ENCODE measurements at places on chromosomes 6 and 20.
A peak's percentile ranks its signal among the peaks of the same experiment; 100 is the strongest.

GRCh38 chr20:50366270-50367103 lies 143.7 kb upstream of the PTPN1 start:
- peak; percentile 93 for DNase-seq

DNA sequence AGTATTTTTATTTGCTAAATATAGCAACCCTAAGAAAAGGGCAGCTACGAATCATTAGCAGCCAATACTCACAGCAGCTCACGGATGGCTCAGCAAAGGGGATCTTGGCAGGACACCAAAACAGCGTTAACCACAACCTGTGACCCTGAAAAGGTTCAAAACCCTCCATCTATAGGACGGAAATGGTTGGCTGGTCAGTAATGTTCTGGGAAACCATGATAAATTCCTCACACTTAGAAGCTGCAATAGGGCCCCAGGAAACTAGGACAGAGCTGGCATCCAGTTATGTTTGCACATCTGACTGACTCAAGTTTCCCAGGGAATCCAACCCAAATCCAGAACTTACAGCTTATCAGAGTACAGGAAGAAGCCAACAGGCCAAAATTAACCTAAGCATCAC lies 30.9 kb upstream of the PTPRT start:
- DNase-seq, result no peak

- DNase-seq, result peak; percentile 30
Observed at GRCh38 chr20:38321959-38322598, 18.1 kb downstream of the BPI start.

DNA sequence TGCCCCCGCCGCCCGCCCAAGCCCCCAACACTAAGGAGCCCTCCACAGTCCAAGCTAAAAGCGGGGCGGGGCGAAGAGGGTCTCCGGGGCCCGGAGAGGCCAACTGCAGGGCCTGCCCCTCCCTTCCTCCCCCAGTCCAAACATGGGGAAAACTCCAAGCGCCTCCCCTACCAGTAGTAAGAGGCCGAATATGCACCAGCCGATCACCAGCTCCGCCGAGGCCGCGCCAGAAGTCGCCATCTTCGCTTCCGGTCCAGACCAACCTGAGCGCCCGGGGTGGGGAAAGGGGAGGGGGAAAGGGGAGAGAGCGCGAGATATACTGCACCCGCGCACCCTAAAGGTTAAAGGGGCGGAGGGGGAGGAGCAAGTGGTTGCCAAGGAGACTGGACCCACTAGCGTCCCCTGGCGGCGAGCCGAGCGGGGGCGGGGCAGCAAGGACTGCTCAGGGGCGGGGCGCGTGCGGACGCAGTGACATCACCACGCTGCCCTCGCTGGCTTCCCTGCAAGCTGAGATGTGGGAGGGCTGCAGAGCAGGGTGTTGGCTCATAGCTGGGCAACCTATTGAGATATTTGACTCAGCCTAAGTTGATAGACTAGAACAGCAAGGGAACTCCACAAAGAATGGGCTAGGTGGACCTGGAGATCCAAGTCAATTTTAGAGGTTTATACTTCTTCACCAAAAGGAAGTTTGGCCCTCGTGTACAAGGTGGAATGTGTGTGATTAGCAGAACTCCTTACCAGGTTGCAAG lies at the start of gene LMBRD1:
LMBRD1 (minus strand) TSS at position 369 of the 749 bp plus-strand sequence; CDS start at position 240, 129 bp downstream.
- DNase-seq, result peak; percentile 89

DNA sequence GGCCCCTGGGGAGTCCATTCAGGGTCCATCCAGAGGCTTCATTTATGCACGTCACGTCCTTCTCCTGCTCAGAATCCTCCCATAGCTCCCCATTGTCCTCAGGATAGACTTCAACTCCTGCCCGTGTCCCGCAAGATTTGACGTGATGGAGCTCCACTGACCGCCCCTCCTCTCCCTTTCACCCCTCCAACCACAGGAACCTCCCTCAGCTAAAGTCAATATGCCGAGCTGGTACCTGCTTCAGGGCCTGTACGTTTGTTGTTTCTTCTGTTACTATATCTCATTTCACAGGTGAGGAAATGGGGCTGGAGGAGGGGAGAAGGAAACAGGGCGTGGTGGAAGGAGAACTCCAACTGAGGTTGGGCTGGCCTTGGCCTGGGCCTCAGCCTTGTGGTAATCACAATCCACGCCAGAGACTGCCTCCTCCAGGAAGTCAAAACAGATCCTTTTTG lies 38.6 kb downstream of the CEBPB start:
- DNase-seq, result no peak

- no peak for DNase-seq
Observed at GRCh38 chr6:88636871-88637270, 326.5 kb downstream of the RNGTT start.

GRCh38 chr6:151036869-151037680 lies 171.6 kb downstream of the MTHFD1L start:
- DNase-seq, result no peak

DNA sequence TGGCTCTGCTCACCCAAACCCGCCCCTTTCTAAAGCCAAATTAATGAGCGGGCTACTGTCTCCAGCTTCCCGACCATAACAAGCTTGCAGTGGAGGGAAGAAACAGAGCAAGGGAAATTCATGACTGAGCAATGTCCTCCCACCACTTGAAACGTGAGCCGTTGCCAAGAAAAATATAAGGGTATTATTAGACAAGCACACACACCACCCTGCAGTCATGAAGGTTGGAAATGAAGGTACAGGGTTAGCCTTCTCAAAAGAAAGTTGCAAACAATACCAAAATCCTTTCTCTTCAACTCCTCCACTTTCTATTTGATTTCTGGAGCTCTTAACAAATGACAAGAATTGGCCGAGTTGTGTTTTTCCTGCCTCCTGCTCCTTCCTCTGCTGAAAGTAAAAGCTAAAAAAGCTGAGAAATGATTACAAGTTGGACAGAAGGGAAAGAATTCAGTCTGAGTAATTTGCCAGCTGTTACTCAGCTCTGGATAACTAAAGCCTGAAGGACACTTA lies 151.1 kb upstream of the B3GAT2 start:
- no peak for DNase-seq

GRCh38 chr6:28139860-28140543 lies 1.7 kb upstream of the ZKSCAN8 start:
- DNase-seq, result no peak

DNA sequence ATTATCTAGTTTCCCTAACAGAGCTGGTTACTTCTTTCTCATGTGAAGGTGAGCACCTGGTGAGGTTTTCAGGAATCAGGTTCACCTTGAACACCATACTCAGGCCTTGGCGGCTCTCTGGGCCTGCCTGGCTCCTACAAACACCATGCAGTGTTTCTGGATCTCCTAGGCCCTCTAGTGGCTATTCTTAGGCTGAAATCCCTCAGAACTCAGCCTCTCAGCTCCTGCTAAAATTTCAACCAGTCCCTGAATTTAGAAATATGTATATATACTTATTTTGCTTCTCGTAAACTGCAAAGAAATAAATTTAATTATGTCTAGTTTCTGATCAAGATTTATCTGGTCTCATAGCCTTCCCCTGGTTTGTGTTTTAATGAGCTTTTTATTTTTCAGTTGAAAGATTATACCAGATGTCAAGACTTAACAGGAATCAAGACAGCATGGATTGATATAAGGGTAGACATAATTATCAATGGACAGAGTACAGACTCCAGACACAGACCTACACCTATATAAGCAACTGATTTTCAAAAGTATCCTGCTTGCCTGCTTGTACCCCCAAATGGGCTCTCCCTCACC lies 55.9 kb downstream of the ANKEF1 start:
- peak; percentile 49 for DNase-seq

- DNase-seq, result no peak
Observed at GRCh38 chr6:22892452-22892851, 323.1 kb downstream of the HDGFL1 start.

GRCh38 chr6:8940356-8940755 lies 505.0 kb upstream of the SLC35B3 start:
- peak; percentile 73 for DNase-seq

DNA sequence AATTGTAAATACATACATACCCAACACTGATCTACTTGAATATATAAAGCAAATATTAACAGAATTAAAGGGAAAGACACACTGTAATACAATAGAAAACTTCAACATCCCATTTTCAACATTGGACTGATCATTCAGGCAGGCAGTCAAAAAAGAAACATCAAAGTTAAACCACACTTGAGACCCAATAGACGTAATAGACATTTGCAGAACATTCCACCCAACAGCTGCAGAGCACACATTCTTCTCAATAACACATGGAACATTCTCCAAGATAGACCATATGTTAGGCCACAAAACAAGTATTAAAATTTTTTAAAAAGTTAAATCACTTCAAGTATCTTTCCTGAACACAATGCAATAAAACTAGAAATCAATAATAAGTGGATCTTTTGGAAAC lies 698.2 kb downstream of the COL12A1 start:
- no peak for DNase-seq

DNA sequence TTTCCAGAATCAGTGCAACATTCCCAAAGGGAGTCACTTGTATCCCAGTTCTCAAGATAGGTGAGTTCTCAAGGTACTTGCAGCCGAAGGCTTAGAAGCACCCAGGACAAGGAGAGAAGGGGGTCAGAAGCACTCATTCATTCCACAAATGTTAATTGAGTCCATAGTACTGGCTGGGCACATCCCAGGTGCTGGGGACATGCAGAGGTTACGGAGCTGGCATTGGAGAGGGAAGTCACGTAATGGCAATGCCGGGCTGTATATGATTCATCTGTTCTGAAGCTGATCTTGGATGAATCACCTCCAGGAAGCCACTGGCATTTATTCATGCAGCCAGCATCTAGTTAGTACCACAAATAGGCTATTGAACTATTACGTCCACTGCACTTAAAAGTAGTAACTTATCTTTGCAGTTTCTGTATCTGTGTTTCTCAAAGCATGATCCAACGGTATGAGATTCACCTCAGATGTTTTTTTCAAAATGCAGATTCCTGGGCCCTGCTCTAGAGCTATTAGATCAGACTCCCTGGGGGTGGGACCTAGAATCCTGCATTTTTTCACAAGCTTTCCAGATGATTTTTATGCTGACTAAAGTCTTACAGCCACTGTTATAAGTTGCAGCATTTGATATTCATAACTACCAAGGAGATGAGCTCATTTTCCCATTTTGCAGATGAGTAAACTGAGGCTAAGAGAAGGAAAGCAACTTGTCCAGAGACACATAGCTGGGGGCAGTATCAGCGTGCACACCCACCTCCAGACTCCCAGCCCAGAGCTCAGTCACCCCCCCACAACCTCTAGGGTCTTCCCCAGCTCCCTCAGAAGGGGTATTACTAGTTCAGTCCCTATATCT lies 44.1 kb upstream of the ID1 start:
- DNase-seq, result no peak

DNA sequence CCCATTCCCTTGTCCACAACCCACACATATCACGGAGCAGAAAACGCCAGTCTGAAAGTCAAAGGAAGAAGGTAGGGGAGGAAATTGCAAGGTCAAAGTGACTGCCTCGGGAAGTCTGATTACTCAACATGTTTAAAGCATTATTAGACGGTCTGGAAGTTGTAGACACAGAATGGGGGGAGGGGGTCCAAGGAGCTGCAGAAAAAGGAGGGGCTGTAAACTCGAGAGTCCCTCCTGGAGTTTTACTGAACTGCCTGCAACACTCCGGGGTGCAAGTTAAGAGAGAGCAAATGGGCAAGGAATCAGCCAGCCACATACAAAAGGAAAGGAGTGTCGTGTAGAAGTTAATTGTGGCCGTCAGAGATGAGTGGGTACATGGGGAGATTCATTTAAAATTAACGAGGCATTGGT lies 417.7 kb upstream of the JARID2 start:
- DNase-seq, result no peak

DNA sequence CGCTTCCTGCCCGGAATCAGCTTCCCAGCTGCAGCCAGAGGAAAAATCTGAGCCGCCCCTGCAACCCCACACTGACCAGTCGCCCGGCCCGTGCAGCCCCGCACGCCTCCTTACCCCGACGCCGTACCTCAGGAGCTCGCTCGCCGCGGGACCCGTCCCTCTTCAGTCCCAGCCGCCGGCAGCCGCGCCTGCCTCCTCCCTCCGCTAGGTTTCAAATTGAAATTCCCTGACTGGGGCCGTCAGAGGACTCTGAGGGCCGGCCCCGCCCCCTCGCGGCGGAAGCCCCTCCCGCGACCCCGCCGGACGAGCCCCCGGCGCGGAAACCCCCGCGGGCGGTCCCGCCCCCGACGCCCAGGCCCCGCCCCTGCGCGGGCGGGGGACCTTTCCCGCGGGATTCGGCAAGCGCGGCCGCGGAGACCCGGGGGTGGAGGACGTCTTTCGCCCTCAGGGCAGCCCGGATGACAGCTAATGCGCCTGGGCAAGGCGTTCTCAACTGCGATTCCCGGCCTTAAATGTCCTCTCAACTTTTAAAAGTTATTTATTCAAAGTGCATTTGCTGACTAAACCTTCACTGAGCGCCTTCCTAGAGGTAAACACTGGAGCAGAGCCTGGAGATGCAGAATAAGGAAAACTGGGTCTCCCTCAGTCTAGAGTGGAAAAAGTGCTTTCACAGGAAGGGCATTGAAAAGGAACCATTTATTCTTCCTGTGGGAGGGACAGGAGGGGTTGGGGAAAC lies at the start of gene EPB41L2:
EPB41L2 (minus strand) TSS at position 218 of the 736 bp plus-strand sequence. CDS start 106,760 bp downstream, outside the sequence.
- no peak for DNase-seq

DNA sequence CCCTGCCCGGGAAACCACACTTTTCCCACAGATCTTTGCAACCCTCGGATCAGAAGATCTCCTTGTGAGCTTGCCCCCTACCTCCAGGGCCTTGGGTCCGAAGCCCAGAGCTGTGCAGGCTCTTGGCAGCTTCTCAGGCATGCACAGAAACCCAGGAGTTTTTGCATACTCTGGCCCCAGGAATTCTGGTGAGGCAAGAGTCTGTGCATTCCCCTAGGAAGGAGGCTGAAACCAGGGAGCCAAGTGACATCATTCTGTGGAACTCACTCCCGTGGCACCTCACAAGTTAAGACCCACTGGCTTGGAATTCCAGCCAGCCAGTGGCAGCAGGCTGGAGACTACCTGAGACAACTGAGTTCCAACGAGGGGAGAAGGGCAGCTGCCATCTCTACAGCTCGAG lies 100.1 kb downstream of the TNFRSF21 start:
- DNase-seq, result no peak

GRCh38 chr6:154484942-154485341 lies 25.5 kb downstream of the CNKSR3 start:
- no peak for DNase-seq

DNA sequence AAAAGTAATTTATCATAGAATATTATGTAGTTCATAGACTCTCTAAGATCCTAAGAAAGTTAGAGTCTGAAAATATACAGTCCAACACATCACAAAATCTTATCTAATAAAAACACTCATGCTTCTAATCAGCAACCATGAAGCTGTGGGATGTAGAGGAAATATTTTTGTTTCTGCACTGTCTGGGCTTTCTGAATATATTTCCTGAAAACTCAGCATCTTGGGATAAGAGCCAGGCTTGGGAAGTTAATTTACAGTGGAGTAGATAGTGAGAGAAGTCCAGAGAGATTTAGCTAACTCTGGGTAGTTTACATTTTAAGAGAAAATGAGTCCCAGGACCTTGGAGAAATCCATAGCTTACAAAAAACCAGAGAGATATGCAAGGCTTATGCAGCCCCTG lies 150.4 kb upstream of the BMP5 start:
- DNase-seq, result no peak

All from NCI-H1417 (cell line).